Omental fat pad (tissue), 4 donors: ENCODE measurements at places on chromosomes 4 and X. TPM values are rescaled to one million over a fixed set of nuclear protein-coding genes. Genes with fewer than 3 reads are reported as not detected.

STBD1 gene
- 30.7 TPM for total RNA-seq

DIPK2B gene
- total RNA-seq, result 9.8 TPM

TMEM35A gene
- 1.6 TPM for total RNA-seq

SCML1 gene
- 25.9 TPM for total RNA-seq

CXCL6 gene
- not detected for total RNA-seq

PF4V1 gene
- total RNA-seq, result not detected

SULT1E1 gene
- not detected for total RNA-seq

DNA sequence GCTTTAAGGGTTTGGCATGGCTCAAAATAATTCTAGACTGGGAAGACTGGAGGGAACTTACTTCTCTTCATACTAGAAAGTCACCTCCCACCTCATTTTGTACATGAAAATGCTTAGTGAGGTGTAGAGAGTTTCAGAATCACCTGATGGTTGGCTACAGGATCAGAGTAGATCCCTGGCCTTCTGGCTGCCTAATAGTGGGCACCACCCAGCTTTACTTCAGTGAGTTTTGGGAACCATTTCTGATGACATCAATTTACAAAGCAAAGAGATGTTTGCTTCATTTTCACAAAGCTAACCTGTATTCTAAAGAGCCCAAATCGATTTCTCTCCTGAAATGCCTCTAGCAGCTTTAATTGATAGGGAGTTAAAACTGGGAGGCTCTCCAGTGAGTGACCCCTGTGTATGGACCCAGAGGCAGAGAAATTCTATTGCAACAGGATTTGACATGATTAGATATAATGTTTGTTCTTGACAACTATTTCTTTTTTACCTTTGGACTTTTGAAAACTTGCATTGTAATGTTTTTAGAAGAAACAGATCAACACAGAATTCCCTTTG lies 180.5 kb downstream of the PTTG2 start:
- DNase-seq, result no peak

DNA sequence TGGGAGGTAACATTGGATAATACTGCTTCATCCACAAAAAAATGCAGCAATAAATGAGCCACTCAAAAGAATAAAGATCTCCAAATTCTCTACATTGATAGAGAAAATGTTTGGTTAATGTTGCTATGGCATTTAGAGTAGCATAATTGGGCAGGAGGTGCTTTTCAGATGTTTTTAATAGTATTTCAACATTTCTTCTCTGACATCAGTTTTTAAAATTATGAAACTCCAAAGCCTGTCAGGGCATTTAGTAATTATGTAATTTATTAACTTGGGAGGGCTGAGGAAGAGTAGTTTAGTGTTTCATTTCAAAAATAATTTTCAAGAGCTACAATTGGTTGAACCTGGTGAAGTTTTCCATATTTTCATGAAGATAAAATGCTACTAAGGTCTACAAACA lies 211.3 kb upstream of the INTU start:
- no peak for DNase-seq

DNA sequence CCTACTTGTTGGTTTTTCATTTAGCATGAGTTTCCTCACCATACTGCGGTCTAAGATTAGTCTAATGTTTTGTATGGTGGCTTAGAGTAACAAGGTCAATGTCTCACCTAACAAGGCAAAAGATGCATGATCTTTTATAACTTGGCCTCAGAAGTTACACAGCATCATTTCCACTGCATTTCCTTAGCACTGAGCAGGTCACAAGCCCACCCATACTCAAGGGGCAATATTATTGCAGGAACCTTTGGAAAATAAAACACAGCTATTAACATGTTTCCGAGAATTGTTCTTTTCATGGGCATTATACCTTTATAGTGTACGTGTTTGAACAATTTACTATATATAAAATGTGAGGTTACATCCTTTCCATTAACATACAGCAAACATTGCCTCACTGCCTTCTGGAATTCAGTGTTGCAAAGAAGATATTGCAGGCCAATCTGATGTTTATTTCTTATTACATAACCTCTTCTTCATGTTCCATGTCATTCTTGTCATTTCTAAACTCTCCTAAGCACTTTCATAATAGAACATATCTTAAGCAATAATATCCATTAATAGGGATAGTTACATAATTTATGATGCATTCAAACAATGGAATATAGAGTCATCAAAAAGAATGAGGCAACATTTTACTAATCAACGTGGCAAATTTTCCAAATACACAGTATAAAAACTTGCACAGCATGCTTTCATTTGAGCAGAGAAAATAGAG lies 153.8 kb downstream of the AREG start:
- no peak for DNase-seq

DNA sequence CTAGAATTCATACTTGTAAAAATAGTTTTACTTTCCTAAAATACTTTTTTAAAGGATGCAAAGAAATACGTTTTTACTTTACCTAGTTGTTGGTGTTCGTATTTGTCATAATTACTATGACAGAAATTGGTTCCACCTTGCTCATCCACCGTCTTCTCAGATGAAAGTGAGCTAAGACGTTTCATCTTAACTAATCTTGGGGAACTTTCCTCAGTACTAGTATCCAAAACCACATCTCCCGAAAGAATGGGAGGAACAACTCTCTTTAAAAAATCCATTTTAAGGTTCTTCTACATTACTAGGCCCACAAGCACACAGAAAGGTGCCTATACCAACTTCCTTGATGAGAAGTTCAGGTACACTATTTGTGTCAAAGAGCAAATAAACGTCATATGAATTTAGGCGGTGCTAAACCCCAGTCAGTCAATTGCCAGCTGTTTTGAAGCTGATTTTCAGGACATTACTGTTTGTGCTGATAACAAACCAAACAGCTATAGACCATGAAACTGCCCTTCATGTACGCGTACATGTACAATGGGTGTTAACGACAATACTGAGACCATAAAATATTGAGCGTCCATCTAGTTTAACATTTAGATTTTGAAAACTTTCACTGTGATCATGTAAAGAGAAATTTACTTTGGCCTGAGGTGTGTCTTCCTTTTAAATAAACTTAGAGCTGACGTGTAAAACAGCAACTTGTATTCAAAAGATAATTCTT lies 99.1 kb downstream of the FRYL start:
- DNase-seq, result no peak

DNA sequence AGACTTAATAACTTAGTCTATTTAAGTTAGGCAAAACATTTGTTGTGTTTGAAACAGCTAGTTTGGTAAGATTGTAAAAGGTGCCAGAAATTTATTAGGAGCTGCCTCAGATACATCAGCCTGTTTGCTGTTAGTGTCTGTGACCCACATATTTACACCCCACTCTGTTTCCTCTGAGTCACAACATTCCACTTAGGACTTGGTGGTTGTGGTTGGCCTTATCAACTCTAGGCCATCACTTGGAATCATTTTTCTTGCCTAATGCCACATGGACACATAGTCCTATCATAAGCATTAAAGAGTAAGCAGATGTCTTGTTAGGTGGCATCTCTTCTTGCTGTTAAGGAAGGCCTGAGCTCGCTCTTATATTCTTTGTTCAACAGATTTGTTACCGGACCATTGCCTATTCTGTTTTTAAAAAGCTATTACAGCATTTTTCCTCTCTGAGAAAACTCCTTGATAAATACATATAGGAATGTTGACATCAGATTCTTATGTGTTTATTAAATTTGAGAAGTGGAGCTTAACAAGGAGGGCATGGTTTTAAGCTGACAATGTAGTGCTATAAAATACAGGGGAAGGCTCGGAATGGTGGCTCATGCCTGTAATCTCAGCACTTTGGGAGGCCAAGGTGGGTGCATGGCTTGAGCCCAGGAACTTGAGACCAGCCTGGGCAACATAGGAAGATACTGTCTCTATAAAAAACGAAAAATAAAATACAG lies 51.2 kb upstream of the PGRMC2 start:
- DNase-seq, result no peak

- no peak for DNase-seq
These were observed 55.2 kb downstream of the AREG start for GRCh38 chr4:74499986-74500781.

DNA sequence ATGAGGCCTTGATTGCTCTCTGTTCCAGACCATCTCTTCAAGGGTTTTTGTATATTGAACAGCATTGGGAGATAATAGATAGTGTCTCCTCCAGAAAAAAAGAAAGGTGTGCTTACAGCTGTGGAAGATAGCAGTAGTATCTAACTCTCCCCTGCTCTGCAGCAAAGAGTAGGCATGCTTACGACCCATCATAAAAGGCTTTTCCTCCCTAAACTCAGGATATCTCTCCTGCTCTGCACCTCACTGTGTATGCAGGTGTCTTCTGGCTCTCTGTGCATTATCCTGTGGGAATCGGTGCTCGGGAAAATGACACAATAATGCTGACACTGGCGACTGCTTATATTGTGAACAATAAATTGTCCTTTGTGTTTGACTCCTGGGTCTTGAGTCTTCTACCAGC lies 216.0 kb downstream of the RAB28 start:
- no peak for DNase-seq
